Ecto neural progenitor cell (in vitro differentiated cells): ENCODE measurements at places on chromosomes 7 and 10.

DNA sequence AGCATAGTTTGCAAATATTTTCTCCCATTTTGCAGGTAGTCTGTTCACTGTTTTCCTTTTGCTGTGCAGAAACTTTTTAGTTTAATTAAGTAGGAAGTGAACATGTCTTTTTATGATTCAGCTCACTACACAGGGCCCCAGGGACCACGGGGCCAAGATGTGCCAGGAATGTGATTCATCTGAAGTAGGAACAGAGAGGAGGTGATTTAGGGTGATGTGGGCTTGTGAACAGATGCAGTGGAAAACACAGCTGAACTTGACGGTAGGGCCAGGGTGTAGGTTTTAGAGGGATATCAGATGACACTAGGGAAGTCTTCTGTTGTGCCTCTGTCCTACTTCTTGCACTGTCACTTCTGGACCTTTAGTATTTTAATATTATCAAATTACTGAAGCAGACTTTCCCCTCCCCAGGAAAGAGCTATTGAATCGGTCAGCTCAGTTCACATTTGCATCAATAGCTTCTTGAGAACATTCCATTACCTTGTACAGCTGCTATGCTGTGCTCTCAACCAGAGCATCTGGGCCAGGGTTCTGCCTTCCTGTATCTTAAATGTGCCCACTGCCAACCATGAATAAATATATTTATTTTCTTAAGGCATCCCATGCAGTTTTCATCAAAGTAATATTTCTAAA lies 96.9 kb downstream of the OSBPL3 start:
- DNase-seq = no peak

GRCh38 chr10:36344240-36345174 lies 702.4 kb upstream of the FZD8 start:
- no peak for DNase-seq

- no peak for DNase-seq
Measured at GRCh38 chr10:22436526-22436892, 91.2 kb downstream of the SPAG6 start.

- no peak for DNase-seq
Measured at GRCh38 chr7:112880818-112881418, 90.7 kb upstream of the TMEM168 start.

- no peak for DNase-seq
Measured at GRCh38 chr10:125521721-125522680, 161.0 kb downstream of the TEX36 start.

DNA sequence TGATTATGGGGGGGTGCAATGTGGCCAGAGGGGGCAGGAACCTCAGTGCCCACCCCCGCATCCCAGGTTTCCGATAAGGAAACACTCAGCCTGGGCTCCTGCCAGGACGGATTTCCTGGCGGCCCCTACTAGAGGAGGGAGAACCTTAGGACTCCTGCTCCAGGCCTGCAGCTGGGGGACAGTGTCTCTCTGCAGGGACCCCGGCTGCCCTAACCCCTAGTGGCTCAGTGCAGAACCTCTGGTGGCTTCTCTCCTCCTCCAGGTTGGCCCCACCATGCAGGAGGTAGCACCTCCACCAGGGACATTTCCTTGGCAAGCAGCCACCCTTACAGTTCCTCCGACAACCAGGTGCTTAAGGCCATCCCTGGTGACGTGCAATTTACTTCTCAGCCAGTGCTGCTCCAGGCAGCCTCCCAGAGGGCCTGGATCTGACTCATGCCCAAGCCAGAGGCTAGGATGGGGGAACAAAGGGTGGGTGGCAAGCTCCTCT lies 31.9 kb downstream of the SH2B2 start:
- DNase-seq = no peak

DNA sequence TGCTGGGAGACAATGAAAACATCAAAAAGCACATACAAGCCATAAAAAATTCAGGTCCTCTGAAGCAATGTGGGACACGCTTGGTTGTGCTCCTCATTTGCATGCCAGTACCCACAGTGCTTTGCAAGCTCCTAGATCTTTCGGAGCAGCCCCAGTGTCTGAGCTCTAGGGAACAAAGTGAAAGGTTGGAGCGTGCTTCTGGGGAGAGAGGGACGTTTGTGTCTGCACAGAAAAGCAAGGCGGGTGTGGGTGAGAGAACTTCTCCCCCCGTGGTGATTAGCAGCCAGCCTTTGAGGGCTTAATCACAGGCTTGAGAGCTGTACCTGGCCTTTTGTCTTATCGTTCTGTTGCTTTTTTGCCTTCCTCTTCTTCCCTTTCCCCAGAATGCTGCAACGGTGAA lies 76.7 kb upstream of the HABP2 start:
- no peak for DNase-seq

- DNase-seq = no peak
Measured at GRCh38 chr7:111998326-111998725, 207.9 kb downstream of the DOCK4 start.

DNA sequence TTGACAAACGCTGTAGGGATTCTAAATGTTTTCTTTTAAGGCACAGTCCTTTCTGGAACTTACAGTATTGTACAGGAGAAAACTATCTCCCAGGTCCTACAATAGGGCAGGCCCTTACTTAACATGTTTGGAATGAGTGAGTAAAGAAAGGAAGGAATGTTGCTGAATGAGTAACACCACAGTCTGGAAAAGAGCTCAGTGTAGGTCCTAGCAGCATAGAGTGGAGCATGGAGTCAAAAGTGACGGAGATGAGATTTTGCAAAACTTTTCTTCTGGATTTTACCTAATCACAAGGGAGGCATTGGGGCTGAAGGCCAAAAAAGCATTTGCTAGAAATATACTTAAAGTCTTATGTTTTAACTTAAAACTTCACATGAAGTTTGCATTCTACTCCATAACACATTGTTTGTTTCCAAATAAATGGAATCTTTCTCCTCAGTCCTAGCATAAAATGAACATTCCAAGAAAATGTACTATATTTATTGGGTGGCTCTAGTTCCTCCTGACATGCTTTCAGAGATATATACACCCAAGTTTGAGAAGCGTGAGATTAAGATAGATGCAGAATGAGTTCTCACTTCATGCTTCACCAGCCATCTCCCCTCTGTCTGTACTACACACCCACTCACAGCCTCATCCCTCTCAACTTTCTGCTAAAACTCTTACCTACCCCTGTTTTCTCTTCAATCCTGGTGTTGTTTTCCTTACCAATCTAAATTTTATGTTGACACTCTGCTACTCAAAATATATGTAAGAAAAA lies 20.2 kb upstream of the ADD3 start:
- no peak for DNase-seq

DNA sequence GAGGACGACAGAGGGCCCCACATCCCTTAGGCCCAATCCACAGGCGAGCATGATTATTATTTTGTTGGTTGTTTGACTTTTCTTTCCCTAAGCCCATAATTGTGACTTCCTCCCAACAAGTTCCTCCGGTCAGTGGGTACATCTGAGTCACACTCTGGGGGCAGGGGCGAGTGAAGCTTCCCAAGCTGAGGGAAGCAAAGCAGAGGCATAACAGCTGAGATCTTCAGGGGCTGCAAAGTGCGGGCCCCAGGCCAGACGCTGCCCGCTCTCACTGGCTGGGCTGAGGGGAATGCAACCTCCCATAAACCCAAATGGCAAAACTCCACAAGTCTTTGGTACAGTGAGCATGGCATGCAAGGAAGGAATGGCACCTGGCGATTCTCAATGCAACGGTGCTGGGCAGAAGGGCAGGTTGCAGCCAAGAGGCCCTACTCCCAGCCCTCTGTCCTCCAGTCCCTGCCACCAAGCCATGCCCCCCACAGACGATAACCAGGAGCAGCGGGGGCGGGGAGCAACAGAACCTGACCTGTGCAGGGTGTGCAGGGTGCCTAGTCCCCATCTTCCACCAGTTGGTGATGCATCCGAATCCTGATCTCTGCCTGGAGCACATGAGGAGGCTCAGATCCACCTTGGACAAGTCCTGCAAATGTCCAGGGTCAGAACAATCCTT lies 25.3 kb downstream of the TNS3 start:
- no peak for DNase-seq

DNA sequence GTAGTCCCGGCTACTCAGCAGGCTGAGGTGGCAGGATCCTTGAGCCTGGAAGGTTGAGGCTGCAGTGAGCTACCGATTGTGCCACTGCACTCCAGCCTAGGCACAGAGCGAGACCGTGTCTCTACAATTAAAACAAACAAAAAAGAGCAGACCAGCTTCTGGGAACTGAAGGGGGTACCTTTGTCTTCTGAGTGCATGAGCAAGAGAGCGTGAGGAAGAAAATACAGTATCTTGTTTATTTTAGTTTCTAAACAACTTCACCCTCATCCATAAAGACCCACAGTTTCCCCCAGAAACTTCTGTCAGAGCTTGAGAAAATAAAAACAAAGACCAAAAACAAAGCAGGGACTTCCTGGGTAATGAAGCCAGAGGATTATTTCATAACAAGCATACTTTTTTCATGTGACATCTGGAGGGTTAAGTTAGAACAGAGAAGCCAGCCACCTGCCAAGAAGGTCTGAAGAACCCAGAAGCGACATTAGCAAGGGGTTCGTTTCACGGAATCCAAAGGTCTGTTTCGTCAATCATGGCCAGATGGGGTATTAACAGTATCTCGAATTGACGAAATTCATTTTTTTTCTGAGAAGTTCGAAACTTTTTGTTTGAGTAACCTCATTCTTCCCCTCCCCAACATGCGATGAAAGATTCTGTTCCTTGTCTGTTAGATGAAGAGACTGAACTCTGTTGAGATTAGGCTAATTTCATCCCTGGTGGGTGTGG lies 10.2 kb upstream of the IL2RA start:
- no peak for DNase-seq

DNA sequence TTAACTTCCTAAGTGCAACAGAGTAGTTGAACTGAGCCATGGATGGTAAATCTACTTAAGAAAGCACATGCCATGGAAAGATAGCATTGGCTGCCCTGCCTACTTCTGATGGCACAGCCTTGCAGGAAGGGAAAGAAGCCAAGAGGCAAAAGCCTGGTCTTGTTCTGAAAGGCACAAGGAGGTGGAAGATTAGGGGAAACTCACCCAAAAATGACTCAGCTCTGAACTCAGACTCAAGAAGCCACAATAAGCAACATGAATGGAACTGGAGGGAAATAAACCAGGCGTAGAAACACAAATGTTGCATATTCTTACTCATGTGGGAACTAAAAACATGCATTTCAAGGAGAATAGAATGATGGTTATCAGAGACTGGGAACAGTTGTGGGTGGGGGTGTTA lies 20.8 kb upstream of the ALOX5 start:
- DNase-seq = no peak

- DNase-seq = peak; percentile 77
Measured at GRCh38 chr7:105876964-105877601, 684 bp upstream of the ATXN7L1 start.

- no peak for DNase-seq
Measured at GRCh38 chr7:40531956-40532355, 397.2 kb downstream of the SUGCT start.

DNA sequence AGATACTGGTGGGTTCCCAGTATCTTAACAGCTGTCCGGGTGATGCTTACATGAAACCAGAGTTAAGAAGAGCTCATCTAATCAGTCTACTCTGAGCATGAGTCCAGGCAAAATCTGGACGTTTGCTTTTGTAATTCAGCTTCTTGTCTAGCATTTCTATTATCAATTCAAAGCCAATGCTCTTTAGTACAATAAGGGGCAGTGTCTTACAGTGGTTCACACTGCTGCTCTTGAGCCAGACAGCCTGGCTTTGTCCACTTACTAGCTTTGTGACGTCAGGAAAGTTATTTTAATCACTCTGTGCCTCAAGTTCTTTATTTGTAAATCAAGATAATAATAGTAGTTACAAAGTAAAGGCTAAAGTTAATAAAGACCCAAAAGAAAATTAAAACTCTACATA lies 227.3 kb upstream of the TCF7L2 start:
- no peak for DNase-seq
